ENCODE measurements at places on chromosomes 16 and 17. TPM values are rescaled to one million over a fixed set of nuclear protein-coding genes. Genes with fewer than 3 reads are reported as not detected.

The MARVELD3 gene
- total RNA-seq, result 480 TPM

The PTRH2 gene
- total RNA-seq, result 4.3 TPM

The CD300E gene
- not detected for total RNA-seq

The CLDN9 gene
- not detected for total RNA-seq

The CACNG3 gene
- total RNA-seq, result not detected

The PYY gene
- not detected for total RNA-seq

The SLC2A4 gene
- total RNA-seq, result 23.7 TPM

The ESRP2 gene
- total RNA-seq, result 184 TPM

The GUCY2D gene
- not detected for total RNA-seq

The SPATA32 gene
- not detected for total RNA-seq

The PPY gene
- not detected for total RNA-seq

GRCh38 chr16:30509081-30509765 lies 17.1 kb downstream of the ZNF768 start:
- H3K4me3 ChIP-seq, result no peak overlapping the region
- H3K36me3 ChIP-seq, result no peaks in the 10 kb centered on the region
- no peaks in the 10 kb centered on the region for H3K4me1 ChIP-seq
- H3K27ac ChIP-seq, result no peak overlapping the region
- DNase-seq, result no peak
- no peaks in the 10 kb centered on the region for H3K27me3 ChIP-seq

GRCh38 chr17:39709998-39710964 lies 10.4 kb downstream of the ERBB2 start:
- no peak overlapping the region for H3K4me3 ChIP-seq
- no peak overlapping the region for H3K27ac ChIP-seq
- peaks cover 20% of the 10 kb centered on the region for H3K4me1 ChIP-seq
- peaks cover 84% of the 10 kb centered on the region for H3K36me3 ChIP-seq

- no peak overlapping the region for H3K27ac ChIP-seq
- peaks cover 28% of the 10 kb centered on the region for H3K4me1 ChIP-seq
- no peaks in the 10 kb centered on the region for H3K27me3 ChIP-seq
Measured at GRCh38 chr16:53216798-53217197, 162.0 kb downstream of the CHD9 start.

DNA sequence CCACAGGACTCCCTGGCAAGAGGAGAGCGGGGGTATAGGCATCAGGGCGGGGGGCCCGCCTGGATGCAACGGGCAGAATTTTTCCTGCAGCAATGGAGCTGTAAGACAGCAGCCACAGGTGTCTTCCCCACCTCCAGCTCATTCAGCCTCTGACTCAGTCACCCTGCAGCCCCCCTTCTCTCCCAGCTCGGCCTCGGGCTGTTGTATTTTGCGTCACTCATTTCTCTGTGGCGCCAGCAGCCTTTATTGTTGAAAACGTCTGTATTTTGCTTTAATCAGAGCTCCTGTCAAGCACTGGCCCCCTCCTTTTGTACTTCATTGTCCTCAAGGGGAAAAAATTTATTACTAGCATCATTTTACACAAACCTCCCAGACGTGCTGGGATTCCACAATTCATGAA lies 117.7 kb downstream of the WSCD1 start:
- DNase-seq, result no peak
- no peak overlapping the region for H3K27ac ChIP-seq
- H3K36me3 ChIP-seq, result no peaks in the 10 kb centered on the region
- H3K27me3 ChIP-seq, result peaks cover 31% of the 10 kb centered on the region
- no peaks in the 10 kb centered on the region for H3K4me1 ChIP-seq

DNA sequence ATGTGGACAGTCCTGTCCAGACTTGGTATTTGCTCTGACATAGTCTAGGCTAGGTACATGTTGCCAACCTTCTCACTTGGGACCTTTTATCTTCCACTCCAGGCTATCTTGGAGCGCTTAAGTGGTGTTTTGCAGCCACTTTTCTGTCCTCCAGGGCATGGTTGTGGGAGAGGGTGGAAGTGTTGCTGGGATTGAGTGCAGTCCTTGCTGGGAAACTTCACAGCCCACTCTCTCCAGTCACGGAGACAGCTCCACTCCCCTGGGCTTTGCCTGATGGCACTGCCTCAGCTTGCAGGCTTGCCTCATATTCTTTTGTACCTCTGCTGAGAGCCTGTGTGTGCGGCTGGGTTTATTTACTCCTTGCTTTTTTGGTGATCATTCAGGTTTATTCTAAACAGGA lies 17.4 kb downstream of the RPA1 start:
- H3K4me1 ChIP-seq, result no peaks in the 10 kb centered on the region
- H3K4me3 ChIP-seq, result no peak overlapping the region
- H3K27me3 ChIP-seq, result no peaks in the 10 kb centered on the region
- peaks cover 42% of the 10 kb centered on the region for H3K36me3 ChIP-seq
- no peak overlapping the region for H3K27ac ChIP-seq

DNA sequence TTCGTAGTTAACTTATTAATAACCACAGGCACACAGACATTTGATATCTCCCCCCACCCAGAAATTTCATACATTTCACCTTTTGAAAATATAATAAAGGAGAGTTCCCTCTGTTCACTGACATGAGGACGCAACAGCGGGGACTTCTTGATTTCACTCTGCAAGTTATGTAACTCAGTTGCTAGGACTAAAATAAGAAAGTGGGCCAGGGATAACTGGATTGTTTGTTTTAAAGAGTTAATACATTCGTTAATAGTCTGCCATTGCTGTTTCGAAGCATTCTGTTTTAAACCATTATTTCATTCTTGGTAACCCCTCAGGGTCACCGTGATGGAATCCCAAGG lies 1.2 kb downstream of the RHOT1 start:
- peaks cover 70% of the 10 kb centered on the region for H3K4me1 ChIP-seq
- H3K27me3 ChIP-seq, result no peaks in the 10 kb centered on the region
- peak overlapping the region; percentile 99 for H3K4me3 ChIP-seq
- DNase-seq, result no peak

DNA sequence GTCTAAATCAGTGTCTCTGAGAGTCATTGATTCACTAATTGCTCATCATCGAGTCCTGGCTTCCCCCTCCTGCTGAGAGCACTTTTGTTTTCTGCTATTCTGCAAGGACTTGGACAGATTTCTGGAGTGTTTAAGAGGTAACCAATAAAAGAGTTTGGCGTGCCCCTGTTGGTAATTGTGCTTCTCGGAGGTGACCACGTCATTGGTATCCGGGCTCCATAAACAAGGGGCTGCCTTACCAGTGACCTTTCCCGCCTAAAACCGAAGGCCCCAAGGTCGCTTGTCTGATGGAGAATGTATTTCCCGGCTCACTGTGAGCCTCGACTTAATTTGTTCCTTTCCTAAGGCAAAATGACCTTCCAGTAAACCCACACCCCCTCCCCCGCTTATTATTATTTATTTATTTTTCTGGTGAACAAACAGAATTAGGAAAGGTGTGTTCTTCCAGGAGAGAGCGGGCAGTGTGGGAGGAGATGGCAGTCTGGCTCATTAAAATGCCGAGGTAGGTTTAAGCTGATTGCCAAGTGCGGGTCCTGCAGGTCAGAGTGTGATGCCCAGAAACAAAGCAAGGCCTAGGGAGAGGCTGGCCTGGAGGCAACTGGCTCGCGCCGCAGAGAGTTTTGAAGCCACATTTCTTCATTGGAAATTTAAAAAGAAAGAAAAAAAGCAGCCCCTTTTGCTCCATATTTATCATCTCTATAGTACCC lies 30.2 kb downstream of the MSI2 start:
- no peak overlapping the region for H3K27ac ChIP-seq
- H3K27me3 ChIP-seq, result no peaks in the 10 kb centered on the region
- no peak overlapping the region for H3K4me3 ChIP-seq
- peaks cover 7% of the 10 kb centered on the region for H3K36me3 ChIP-seq
- H3K4me1 ChIP-seq, result peaks cover 32% of the 10 kb centered on the region

- no peak for DNase-seq
- no peaks in the 10 kb centered on the region for H3K4me1 ChIP-seq
- H3K36me3 ChIP-seq, result no peaks in the 10 kb centered on the region
- H3K27ac ChIP-seq, result no peak overlapping the region
- H3K4me3 ChIP-seq, result no peak overlapping the region
- H3K27me3 ChIP-seq, result no peaks in the 10 kb centered on the region
Measured at GRCh38 chr16:86970279-86970678, 346.9 kb downstream of the C16orf95 start.

DNA sequence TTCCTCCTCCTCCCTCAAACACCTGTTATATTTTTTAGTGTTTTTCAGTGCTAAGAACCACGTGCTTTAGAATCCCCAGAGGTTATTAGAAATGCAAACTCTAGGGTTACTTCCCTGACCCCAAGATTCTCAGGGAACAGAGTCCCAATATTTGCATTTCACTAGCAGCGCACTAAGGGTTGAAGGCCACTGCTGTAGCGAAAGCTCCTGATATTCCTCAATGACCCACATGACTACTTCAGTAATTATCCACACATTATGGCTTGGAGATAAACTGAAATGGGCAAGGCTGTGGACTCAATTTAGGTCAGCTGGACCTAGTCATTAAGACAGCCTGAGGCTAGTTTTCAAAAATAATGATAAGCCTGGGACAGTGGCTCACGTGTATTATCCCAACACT lies 78.5 kb upstream of the BCAR1 start:
- DNase-seq, result no peak
- no peaks in the 10 kb centered on the region for H3K4me1 ChIP-seq
- H3K36me3 ChIP-seq, result no peaks in the 10 kb centered on the region
- no peak overlapping the region for H3K4me3 ChIP-seq
- no peaks in the 10 kb centered on the region for H3K27me3 ChIP-seq

- peak; percentile 32 for DNase-seq
- H3K4me1 ChIP-seq, result no peaks in the 10 kb centered on the region
- no peak overlapping the region for H3K4me3 ChIP-seq
- no peak overlapping the region for H3K27ac ChIP-seq
- no peaks in the 10 kb centered on the region for H3K27me3 ChIP-seq
- no peaks in the 10 kb centered on the region for H3K36me3 ChIP-seq
Measured at GRCh38 chr17:68182940-68183551, 64.8 kb upstream of the AMZ2 start.

DNA sequence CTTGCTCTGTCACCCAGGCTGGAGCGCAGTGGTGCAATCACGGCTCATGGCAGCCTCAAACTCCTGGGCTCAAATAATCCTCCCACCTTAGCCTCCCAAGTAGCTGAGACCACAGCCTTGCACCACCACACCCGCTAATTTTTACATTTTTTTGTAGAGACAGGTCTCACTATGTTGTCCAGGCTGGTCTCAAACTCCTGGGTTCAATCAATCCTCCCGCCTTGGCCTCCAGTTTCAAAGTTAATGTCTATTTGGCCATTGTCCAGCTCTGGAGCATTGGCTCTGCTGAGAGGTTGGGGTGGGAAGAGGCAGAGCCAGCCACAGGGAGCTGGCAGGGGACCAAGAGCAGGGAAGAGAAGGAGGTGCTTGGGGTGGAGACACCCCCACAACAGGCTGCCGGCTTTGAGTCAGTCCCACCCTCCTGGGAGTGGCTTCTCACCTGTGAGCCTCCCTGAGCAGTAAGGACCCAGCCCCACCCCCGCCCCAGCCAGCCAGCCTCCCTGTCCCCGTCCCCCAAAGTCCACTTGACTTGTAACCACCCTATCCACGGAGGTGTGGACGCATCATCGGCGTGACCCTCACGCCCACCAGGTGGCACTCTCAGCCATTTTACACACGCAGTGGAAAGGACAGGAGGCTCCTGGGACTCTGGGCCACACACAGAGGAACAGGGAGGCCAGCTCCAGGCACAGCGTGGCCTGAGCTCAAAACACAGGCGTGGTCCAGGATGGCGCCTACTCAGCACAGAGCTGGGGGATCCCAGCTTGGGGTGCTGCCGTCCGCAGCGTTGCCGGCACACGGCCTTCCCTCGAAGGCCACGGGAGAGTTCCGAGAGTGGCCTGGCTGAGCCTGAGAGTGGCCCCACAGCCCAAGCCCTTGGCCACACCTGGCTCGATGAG lies 22.8 kb upstream of the PVALEF start:
- H3K27me3 ChIP-seq, result no peaks in the 10 kb centered on the region
- peak; percentile 94 for DNase-seq
- H3K4me1 ChIP-seq, result peaks cover 12% of the 10 kb centered on the region
- no peak overlapping the region for H3K27ac ChIP-seq
- no peaks in the 10 kb centered on the region for H3K36me3 ChIP-seq
- no peak overlapping the region for H3K4me3 ChIP-seq

GRCh38 chr16:85485379-85485778 lies 127.7 kb upstream of the GSE1 start:
- no peak overlapping the region for H3K27ac ChIP-seq
- H3K4me3 ChIP-seq, result no peak overlapping the region
- no peak for DNase-seq
- peaks cover 16% of the 10 kb centered on the region for H3K4me1 ChIP-seq
- no peaks in the 10 kb centered on the region for H3K27me3 ChIP-seq
- no peaks in the 10 kb centered on the region for H3K36me3 ChIP-seq

GRCh38 chr17:65656390-65657250 lies 95.2 kb upstream of the AXIN2 start:
- no peaks in the 10 kb centered on the region for H3K27me3 ChIP-seq
- no peak overlapping the region for H3K4me3 ChIP-seq
- no peak overlapping the region for H3K27ac ChIP-seq
- no peaks in the 10 kb centered on the region for H3K4me1 ChIP-seq

- peak overlapping the region; percentile 55 for H3K27ac ChIP-seq
- no peaks in the 10 kb centered on the region for H3K36me3 ChIP-seq
- H3K27me3 ChIP-seq, result peaks cover 86% of the 10 kb centered on the region
- peak overlapping the region; percentile 69 for H3K4me3 ChIP-seq
- no peak for DNase-seq
- peaks cover 59% of the 10 kb centered on the region for H3K4me1 ChIP-seq
Measured at GRCh38 chr17:61411011-61411260, 11.3 kb downstream of the TBX2 start.

DNA sequence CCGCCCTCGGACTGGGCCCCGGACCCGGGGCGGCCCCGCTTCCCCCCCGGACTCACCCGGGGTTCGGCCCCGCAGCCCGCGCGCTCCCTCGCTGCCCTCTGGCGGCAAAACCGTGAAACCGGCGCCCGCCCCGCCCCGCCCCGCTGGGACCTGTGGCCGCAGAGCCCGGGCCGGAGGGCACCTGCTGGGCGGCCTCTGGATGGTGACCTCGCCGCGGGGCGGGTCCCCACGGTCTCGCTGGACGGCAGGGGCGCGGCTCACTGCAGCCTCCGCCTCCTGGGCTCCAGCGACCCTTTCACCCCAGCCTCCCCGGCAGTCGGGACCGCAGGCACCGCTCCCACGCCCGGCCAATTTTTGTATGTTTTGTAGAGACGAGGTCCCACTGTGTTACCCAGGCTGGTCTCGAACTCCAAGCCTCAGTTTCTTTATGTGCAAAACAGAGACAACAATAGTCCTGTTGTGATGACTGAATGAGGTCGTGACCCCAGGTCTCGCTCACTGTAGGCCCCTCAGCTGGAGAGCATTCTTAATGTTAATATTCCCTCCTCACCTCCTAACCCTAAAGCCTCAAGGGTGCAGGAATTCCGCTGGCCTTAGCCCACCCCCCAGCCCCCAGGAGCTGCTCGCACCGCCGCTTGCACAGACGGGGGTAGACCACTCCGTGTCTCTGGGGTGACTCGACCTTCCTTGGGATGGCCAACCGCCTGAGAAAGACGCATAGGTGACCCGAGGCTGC lies 33.7 kb upstream of the RPH3AL start:
- H3K27me3 ChIP-seq, result peaks cover 34% of the 10 kb centered on the region
- H3K36me3 ChIP-seq, result no peaks in the 10 kb centered on the region
- H3K4me1 ChIP-seq, result peaks cover 29% of the 10 kb centered on the region
- peak overlapping the region; percentile 70 for H3K4me3 ChIP-seq

GRCh38 chr17:7703584-7704479 lies 1.2 kb upstream of the EFNB3 start:
- H3K4me3 ChIP-seq, result no peak overlapping the region
- H3K36me3 ChIP-seq, result peaks cover 29% of the 10 kb centered on the region
- no peak overlapping the region for H3K27ac ChIP-seq
- DNase-seq, result peak; percentile 95

- DNase-seq, result no peak
- H3K27ac ChIP-seq, result peak overlapping the region; percentile 73
- H3K27me3 ChIP-seq, result no peaks in the 10 kb centered on the region
- H3K4me1 ChIP-seq, result peaks cover 46% of the 10 kb centered on the region
- H3K36me3 ChIP-seq, result peaks cover 5% of the 10 kb centered on the region
Measured at GRCh38 chr17:4506175-4506813, 7.6 kb downstream of the SPNS2 start.

GRCh38 chr16:57898961-57899360 lies 72.0 kb downstream of the CNGB1 start:
- no peak overlapping the region for H3K4me3 ChIP-seq
- no peak overlapping the region for H3K27ac ChIP-seq
- H3K27me3 ChIP-seq, result no peaks in the 10 kb centered on the region
- no peaks in the 10 kb centered on the region for H3K36me3 ChIP-seq
